ENCODE measurements at places on chromosomes 3 and 15.

DNA sequence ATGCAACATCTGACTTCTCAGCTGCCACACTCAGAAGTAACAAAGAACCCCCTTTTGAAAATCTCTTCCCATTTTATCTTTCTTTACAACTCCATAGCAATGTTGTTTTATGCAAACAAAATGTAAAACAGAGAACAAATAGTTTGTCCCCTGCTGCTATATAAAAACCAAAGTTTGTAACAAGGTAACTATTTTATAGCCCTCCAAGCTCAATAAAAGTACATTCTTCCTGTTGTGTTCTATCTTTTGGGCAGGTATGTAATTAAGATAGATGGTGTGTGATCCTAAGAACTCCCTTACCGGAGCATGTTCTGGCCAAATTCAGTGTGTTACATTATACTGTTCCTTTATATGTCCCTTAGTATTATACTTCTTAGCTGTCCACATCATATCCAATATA, 12.6 kb upstream of the CGNL1 start:
- no peak for DNase-seq

- DNase-seq = no peak
These were observed 40.5 kb downstream of the SOX2 start for GRCh38 chr3:181752202-181752671.

GRCh38 chr3:140441006-140441405, 236.9 kb upstream of the TRIM42 start:
- no peak for DNase-seq

- DNase-seq = no peak
These were observed 563 bp downstream of the PXYLP1 start for GRCh38 chr3:141231952-141232823.

- DNase-seq = no peak
These were observed 131.3 kb upstream of the KCNMB2 start for GRCh38 chr3:178404961-178405360.

GRCh38 chr3:73762855-73763254, 138.1 kb upstream of the PDZRN3 start:
- no peak for DNase-seq

- DNase-seq = no peak
These were observed 385.4 kb upstream of the SEMA6D start for GRCh38 chr15:47331829-47332393.

- no peak for DNase-seq
These were observed 253.6 kb downstream of the MAGI1 start for GRCh38 chr3:65785065-65785645.
